ENCODE measurements at places on chromosomes 5 and 9. TPM values are rescaled to one million over a fixed set of nuclear protein-coding genes. Genes with fewer than 3 reads are reported as not detected.

FGD3 gene
- polyA plus RNA-seq, result not detected

GFM2 gene
- 36.9 TPM for polyA plus RNA-seq

TNC gene
- 2.9 TPM for polyA plus RNA-seq

ADGRV1 gene
- 36.2 TPM for polyA plus RNA-seq

FCN2 gene
- not detected for polyA plus RNA-seq

RASA1 gene
- polyA plus RNA-seq, result 29.0 TPM

ECPAS gene
- 62.2 TPM for polyA plus RNA-seq

NEUROG1 gene
- polyA plus RNA-seq, result not detected

TMEM250 gene
- 0.52 TPM for polyA plus RNA-seq

AOPEP gene
- polyA plus RNA-seq, result 13.3 TPM

GNE gene
- 4.6 TPM for polyA plus RNA-seq

NPDC1 gene
- polyA plus RNA-seq, result 19.0 TPM

SYK gene
- polyA plus RNA-seq, result not detected

QRFP gene
- not detected for polyA plus RNA-seq

Measured in Purkinje cell (primary cell).